Stimulated activated CD8-positive, alpha-beta memory T cell treated with anti-CD3 and anti-CD28 coated beads, Interleukin-4, amount 100 ng/mL, for 1 hour (primary cell): ENCODE measurements at places on chromosomes 4 and X.

GRCh38 chr4:145076469-145076855 is 21.5 kb downstream of the ANAPC10 start:
- no peak for DNase-seq

DNA sequence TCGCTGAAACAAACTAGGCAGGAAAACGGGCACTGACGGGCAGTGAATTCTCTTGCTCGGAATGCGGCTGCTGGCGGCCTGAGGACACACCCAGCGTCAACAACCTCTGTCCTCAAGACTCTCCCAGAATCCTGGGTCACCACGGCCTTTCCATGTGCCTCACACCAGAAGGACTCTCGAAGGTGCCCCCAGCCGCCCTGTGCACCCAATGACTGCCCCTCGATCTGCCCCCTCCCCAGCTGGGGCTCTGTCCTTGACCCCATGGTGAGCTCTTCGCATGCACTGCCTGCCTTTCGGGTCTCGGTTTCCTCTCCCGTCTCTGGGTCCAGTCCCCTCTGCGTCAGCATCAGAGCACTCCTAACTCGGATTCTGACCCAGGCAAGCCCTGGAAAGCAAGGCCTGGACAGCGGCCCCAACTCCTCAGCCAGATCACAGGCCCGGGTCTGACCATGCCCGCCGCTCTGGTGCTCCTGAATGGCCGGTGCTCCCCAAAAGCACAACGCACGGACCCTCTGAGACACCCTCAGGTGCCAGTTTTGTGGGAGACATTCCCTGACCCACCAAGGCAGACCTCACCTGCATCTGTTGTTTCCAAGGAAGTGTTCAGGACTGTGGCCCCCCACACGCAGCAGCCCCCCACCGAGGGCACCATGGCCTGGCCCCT is 56.0 kb downstream of the ACOX3 start:
- DNase-seq: no peak

DNA sequence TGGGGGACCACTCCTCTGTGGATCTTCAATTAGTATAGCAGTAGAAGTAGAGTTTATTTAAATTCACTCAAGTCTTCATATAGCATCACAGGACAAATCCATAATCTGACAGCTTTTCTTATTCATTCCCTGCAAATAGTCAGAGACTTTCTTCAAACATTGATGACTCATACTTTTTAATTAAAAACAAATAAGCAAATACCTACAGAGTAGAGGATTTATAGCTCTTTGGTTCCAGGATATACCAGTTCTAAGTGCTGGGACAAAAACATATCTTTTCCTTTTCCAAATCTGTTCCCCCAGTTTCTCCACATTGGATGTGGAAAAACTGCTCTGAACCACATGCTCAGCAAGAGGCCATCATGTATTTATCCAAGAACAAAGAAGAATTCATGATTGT is 24.1 kb downstream of the EMCN start:
- no peak for DNase-seq

- DNase-seq: peak; percentile 27
These were observed 280.5 kb downstream of the FBXW7 start for GRCh38 chr4:152255437-152255836.
